ENCODE measurements at places on chromosomes 3 and 15.

DNA sequence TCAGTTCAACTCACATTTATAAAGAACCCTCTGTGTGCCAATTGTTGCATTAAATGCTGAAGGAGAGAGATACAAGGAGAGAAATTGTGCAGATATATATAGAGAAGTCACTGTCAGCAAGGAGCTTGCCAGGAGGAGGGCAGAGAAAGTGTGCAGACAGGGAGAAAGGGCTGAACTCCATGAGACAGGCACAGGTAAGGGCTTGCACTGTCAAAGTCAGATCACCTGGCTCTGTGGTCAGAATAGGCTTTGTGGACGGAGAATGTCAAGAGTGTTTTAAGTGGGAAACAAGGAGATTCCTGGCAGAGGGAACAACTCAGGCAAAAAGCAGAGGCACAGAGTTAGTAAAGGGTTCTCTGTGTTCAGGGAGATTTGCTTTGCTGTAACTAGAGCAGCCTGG lies 303.0 kb upstream of the TPRG1 start:
- no peak for DNase-seq

DNA sequence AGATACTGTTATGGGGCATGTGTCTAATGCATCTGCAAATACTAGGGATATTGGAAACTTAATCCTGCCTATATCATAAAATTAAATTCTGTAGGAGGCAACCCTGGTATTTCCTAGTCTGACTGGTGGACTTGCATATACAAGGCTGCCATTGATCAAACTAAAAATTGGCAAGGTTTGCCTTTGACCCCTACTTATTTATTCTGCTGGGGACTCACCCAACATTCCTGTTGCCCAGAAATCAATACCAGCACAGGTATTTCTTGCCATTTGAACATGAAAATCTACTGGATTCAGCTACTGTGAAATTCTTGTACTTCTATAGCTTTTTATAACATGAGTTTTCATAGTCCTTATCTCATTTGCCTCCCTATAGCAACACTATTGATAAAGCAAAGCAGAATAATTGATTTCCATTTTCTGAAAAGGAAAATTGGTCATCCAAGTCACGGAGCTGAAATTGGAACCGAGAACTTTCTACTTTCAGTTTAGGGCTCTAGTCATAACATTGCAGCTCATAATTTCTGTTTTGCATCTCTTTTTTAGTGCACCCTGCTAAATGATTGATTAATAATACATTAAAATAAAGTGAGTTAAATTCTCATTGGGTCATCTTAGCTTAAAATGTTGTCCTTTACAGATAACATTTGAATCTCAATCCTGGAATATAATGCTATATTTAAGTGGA lies 365.2 kb downstream of the MFSD1 start:
- no peak for DNase-seq

- DNase-seq, result no peak
Measured at GRCh38 chr3:124654470-124654845, 75.8 kb upstream of the UMPS start.

GRCh38 chr3:8001307-8001706 lies 500.3 kb upstream of the LMCD1 start:
- no peak for DNase-seq

DNA sequence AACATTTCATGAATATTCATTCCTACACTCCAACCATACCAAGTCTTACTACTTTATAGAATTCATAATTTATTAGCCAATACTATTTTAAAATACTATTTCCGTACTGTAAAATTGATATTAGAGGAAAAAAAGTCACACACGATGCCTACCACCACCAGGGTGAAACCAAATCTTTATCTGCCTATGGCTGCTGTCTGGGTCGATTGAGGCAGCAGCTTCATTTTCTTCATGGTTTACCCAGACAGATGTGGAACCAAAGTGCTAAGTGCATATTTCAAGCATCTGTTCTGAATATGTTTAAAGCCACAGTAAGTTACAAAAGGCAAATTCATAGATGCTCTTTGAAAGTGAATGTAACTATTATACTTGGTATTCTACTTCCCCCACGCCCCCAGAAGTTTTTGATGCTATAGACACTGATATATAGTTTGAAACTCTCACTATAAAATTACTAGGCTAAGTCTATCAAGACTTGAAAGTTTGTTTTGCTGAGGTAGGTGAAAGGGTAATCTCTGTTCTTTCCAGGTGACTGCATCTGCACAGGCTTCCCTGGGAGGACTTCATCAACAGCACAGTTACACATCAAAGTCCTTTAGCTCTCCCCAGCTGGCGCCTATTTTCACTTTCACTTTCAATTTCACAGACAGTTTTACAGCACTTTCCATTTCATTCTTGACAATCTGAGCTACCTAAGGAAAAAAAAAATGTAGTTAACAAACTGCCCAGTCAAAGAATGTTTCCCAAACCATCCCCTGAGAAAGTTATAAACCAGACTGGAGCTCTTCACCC lies 113.9 kb downstream of the POLQ start:
- DNase-seq, result no peak

DNA sequence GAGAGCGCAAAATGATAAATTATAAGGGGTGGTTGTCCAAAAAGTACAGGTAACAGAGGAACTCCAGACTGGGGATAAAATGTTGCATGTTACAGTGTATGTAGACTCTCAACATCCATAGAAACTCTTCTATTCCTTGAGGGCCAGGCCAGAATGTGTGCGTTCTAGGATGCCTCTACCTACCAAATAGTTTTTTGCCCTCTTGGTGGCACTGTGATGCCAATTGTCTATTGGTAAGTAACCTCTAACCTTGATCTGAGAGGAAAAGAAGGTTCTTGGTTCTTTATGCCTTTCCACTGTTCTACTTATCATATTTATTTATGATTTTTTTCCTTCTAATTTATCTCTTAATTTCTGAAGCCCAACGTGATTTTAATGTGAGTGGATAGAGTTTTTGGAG lies 424.6 kb downstream of the GRM7 start:
- DNase-seq, result no peak

GRCh38 chr15:80434926-80435720 lies 30.9 kb downstream of the ARNT2 start:
- no peak for DNase-seq

DNA sequence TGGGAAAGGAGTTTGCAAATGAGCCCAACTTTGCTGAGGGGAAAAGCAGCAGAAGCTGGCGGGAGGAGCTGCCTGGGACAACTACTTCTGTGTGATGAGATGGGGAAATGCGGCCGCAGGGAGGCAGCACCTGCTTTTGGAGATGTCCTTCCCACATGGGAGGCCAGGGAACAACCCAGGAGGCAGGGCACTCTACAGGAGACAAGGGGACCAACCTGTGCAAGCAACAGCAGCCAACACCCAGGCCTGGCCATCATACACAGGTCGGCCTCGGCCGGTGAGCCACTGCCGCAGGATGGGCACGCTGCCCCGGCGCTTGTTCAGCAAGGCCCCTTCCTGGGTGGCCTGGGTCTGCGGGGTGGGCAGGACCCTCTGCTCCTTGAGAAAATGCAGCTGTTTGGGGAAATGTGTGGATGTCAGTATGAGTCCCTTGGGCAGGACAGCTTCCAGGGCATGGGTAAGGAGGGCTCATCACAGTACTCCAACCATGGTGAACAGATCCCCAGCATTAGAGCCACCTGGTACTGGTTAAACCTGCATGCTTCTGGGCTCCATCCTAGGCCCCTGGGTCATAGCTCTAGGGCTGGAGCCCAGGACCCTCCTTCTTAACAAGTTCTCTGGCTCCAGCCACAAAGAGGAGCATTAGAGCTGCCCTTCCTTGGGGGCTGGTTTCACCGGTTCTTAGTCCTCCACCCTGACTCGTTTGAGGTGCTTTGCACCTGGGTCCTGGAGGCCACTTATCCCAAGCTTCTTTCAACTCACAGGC lies 11.6 kb downstream of the EPB42 start:
- DNase-seq, result no peak

- DNase-seq, result no peak
Measured at GRCh38 chr3:60339304-60339703, 911.9 kb downstream of the FHIT start.

- no peak for DNase-seq
Measured at GRCh38 chr15:39454189-39454986, 126.5 kb upstream of the THBS1 start.

- no peak for DNase-seq
Measured at GRCh38 chr15:30997270-30997669, 5.8 kb upstream of the MTMR10 start.

DNA sequence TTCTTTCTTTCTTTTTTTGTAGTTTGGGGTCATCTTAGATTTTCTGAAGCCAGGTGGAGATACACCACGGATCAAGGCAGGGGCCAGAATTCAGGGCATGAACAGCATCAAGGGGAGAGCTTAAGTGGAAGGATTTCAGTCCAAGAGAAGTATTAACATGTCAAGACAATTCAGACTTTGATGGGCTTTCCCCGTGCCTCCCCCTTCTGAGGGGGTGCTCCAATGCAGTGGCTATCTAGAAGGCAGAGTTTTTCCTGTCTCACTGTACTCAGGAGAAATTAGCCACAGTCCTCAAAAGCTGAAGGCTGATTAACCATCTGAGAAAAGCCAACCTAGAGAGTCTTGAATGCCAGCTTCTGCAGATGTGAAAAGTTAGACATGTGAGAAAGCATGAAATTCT lies 127.3 kb downstream of the TGFBR2 start:
- DNase-seq, result no peak

- no peak for DNase-seq
Measured at GRCh38 chr3:94234177-94234788, 171.4 kb downstream of the NSUN3 start.

GRCh38 chr3:178295292-178295912 lies 240.8 kb upstream of the KCNMB2 start:
- no peak for DNase-seq

DNA sequence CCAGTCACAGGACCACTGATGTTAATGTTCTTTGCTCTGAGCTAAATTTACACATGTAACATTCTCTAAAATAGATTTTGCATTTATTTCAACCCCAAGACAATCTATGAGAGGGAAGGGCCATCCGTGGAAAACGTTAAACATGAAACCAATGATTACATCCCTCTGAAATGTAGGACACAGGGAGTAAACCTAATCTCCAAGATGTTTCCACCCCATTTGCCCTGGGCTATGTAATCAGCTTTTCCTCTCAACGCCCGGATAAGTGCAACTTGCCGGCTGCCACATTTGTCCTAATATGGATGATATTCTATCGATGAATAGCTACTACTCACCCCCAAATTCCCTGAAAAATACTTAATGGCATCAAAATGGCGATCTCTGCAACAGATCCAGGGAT lies 6.4 kb upstream of the FMN1 start:
- DNase-seq, result no peak

All from activated CD8-positive, alpha-beta memory T cell treated with anti-CD3 and anti-CD28 coated beads for 24 hours (primary cell).